ENCODE measurements at places on chromosomes 6 and 20.

GRCh38 chr6:79813854-79814709, 133.3 kb downstream of the ELOVL4 start:
- peak; percentile 81 for DNase-seq

GRCh38 chr20:53676519-53676822, 82.8 kb upstream of the ZNF217 start:
- DNase-seq, result no peak

DNA sequence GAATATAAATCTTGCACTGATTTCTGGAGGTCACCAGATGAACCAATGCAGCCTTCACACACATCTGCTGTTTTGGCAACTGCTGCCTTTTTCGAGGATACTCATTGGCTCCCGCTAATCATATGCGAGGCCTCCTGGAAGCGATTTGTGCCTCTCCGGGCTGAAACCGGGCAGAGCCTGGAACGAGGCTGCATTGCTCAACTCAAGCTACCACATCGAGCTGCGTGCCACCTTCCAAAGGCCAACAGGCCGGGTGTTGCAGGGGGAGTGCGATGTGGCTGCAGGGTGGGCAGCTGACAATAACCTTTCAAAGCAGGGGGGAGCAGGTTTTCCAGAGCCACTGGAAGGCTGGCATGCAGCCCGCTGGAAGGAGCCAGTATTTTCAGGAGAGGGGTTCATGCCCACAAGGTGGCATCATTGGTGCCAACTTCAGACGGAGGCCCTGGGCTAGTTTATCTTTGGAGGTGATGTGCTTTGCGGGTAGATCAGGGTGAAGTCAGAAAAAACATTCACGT, 122.6 kb upstream of the IFNGR1 start:
- DNase-seq, result peak; percentile 11

DNA sequence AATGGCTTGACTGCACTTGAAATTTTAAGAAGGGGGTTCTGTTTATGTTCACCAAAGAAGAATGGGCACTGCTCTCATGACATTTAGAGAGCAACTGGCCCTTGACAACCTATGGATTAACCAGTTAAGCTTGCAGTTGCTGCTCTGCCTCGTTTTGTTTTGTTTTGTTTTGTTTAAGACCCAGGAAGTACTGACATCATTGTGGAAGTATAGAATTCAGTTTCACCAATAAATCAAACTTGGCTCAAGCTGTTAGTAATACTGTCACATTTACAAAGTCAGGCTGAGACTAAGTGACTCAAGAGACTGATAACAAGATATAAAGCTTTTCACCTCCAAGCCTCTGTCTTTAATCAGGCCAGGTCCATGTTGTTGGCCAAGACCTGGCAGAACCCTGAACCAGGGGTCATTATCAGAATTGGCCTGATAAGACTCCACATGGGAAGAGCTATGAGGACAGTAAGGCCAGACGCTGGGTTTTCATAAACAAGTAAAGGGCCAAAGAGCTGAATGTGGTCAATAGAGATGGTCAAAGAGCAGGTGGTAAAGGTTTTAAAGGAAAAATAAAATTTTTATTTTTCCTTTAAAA, 99.4 kb upstream of the VGLL2 start:
- no peak for DNase-seq

DNA sequence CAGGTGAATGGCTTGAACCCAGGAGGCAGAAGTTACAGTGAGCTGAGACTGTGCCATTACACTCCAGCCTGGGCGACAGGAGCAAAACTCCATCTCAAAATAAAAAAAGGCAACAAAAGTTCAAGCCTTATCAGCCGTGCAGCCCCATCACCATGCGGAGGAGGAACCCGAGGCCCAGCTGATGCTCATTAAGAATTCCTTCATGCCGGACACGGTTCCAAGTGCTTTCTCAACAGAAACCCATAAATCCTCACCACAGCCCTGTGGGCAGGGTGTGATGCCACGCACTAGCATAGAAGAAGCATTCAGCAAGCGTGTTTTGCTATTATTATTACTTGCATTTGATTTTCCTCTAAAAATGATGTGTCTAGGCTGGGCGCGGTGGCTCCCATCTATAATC, 56.3 kb downstream of the PREX1 start:
- DNase-seq, result no peak

- peak; percentile 30 for DNase-seq
Measured at GRCh38 chr6:28757429-28758045, 166.2 kb downstream of the TRIM27 start.

GRCh38 chr6:151765444-151765886, 42.0 kb upstream of the ESR1 start:
- peak; percentile 70 for DNase-seq

Data from NCI-H146 (cell line).